ENCODE measurements at places on chromosomes 12 and 14.

DNA sequence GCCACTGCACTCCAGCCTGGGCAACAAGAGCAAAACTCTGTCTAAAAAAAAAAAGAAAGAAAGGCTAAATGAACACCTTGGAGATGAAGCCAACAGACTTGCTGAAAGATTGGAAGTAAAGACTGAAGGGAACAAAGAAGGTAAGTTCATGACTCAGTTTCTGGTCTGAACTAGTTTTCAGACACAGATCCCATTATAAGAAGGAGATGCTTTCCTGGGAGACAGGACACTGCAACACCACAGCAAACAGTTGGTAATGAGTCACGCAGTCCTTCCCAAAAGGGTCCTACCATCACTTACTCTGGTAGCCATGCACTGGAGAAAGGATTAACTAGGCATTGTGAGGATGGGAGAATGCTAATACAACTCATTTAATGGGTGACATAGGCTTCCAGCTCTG is 97.2 kb downstream of the SSPN start:
- DNase-seq: no peak

GRCh38 chr14:68269136-68269927 is 449.8 kb downstream of the RAD51B start:
- DNase-seq: no peak

GRCh38 chr12:117502633-117503032 is 141.2 kb upstream of the NOS1 start:
- no peak for DNase-seq

- DNase-seq: no peak
Measured at GRCh38 chr12:59282999-59283398, 312.8 kb upstream of the SLC16A7 start.

GRCh38 chr12:42804928-42805327 is 215.4 kb upstream of the PRICKLE1 start:
- DNase-seq: no peak

GRCh38 chr12:3727877-3728632 is 24.9 kb downstream of the CRACR2A start:
- DNase-seq: peak; percentile 82

DNA sequence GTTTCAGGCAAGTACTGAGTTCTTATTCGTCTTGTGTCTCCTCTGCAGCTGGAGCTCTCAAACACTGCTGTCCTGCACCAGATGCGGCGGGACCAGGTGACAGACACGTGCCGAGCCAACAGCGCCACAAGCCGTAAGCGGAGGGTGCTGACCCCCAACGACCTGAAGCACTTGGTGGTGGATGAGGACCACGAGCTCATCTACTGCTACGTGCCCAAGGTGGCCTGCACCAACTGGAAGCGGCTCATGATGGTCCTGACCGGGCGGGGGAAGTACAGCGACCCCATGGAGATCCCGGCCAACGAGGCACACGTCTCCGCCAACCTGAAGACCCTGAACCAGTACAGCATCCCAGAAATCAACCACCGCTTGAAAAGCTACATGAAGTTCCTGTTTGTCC is 201.2 kb downstream of the SLC41A2 start:
- DNase-seq: no peak

- no peak for DNase-seq
Measured at GRCh38 chr14:94103554-94104150, 6.9 kb upstream of the IFI27 start.

DNA sequence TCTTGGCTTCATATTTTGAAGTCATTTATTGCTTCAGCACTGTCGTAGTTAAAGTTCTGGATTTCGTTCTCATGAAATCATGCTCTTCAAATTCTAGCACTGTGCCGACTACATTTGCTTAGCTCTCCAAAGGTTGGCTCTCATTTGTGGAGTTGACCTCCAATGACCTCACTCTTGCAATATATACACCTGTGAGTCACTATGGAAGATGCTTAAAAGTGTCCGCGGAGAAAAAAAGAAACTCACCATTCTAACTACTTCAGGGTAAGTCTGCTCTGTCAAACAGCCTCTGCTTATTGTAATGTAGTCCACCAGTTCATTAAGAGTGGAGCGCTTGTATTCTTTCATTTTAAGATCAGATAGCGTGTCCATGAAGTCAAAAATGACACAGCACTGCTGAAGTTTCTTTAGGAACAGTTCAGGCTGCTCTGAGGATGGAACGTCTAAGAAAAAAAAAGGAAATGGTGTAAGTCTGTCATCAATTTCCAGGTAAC is 89.7 kb downstream of the PPP2R5E start:
- peak; percentile 52 for DNase-seq

DNA sequence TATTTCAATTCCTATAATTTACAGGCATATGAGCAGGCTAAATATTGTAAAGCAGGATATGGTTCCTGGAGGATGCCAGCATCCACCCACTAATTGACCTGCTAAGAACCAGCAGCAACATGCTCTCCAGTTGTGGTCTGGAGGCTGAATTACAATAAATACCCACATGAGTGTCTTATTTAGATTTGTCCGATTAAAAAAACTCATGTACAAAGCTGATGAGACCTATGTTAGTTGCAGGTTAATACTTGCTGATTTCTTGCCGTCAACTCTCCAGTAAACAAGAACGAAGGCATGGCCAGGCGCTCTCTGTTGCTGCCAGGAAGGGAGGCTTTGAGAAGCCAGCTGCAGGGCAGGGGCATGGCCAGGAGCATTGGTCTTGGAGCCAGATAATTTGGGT is 169.3 kb upstream of the PRICKLE1 start:
- DNase-seq: no peak

DNA sequence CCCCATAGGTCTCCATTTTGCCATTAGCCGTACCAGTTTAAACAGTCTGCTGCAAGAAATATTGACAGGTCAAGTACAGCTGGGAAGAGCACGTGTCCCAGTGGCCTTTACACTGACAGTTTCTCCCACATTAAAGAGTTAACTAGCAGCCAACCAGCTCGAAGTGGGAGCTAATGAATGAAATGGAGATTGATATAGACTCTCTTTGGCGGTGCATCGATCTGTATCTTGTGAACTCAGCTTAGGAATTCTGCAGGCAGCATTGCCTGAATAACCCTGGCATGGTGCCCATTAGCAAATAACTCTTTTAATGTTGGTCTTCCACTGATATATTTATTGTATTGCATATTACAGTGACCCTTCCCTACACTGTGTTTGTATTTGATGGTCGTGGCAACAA is 319.4 kb downstream of the EGLN3 start:
- no peak for DNase-seq
